Smooth muscle cell of the brain vasculature (primary cell): ENCODE measurements at places on chromosomes 3 and 15.

GRCh38 chr3:196081002-196081833 is 672 bp downstream of the TFRC start:
- no peak for DNase-seq

DNA sequence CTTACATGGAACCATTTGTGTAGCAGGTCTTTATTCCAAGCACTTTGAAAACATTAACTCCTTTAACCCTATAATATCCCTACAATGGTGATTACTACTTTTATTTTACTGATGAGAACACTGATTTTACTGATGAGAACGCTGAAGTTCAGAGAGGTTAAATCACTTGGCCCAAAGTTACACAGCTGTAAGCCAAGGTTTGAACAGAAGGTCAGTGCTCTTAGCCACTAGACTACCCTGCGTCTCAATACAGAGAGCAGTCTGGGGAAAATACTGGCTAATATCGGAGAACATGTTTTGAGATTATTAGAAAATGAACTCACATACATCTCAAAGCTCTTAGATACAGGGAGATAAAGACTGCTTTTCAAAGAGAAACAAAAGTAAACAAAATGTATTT is 827.2 kb downstream of the FHIT start:
- no peak for DNase-seq

GRCh38 chr3:17473761-17474160 is 268.7 kb downstream of the TBC1D5 start:
- DNase-seq: no peak

DNA sequence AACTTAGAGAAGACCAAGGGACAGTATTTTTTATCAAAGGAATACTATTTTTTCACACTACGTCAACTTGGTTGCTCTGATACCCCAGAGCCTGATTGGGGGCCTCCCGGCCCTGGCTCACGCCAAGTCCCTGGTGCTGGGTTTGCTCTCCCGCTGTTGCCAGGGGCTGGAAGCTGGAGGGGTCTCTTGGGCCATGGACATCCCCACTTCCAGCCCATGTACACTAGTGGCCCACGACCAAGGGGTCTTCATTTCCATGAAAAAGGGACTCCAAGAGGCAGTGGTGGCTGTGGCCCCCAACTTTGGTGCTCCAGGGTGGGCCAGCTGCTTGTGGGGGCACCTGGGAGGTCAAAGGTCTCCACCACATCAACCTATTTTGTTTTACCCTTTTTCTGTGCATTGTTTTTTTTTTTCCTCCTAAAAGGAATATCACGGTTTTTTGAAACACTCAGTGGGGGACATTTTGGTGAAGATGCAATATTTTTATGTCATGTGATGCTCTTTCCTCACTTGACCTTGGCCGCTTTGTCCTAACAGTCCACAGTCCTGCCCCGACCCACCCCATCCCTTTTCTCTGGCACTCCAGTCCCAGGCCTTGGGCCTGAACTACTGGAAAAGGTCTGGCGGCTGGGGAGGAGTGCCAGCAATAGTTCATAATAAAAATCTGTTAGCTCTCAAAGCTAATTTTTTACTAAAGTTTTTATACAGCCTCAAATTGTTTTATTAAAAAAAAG is 20.3 kb upstream of the BSN start:
- DNase-seq: no peak

DNA sequence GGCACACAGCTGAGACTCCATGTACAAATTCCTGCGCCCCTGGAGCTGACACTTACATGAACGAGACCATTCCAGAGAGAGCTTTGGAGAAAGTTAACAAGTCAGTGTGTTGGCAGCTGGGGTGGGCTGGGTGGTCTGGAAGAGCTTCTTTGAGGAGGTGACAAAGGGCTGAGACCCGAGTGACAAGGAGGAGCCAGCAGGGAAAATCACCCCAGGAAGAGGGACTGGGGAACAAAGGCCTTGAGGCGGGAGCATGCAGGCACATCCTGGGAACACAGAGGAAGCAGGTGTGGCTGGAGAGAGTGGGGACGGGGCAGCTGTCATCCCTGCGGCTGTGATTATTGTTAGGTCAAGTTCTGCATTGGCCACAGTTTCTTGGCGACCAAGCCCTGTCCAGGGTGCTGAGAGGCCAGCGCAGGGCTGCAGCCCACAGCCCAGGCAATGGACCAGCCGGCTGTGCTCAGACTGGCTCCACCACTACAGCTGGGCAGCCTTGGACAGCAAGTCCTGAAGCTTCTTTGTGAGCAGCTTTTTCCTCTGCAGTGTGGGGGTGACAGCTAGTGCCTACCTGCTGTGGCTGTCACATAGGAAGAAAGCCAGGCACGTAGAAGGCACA is 34.2 kb upstream of the PRR23E start:
- DNase-seq: no peak

- DNase-seq: no peak
Measured at GRCh38 chr3:42092006-42092405, 849 bp downstream of the TRAK1 start.

- no peak for DNase-seq
Measured at GRCh38 chr3:85074003-85074402, 115.2 kb downstream of the CADM2 start.

- no peak for DNase-seq
Measured at GRCh38 chr15:74585191-74585590, 30.4 kb upstream of the CLK3 start.

GRCh38 chr3:54133196-54133595 is 10.8 kb downstream of the CACNA2D3 start:
- DNase-seq: no peak

DNA sequence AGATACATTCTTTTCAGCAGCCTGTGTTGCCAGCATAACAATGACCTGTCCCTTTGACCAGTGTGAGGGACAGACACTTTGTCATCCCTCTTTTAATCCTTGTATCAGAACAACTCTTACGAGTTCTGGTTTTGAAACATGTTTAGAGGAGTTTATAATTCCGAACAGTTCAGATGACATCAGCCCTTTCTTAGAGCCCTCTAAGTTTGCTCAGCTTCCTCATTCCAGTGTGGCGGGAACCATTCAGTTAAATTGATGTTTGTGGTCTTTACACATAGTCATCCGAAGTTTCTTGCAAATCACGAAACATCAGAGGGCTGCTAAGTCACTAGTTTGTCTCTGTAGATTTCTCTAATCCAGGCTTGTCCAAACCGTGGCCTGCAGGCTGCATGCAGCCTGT is 102.5 kb downstream of the AKAP13 start:
- DNase-seq: no peak

DNA sequence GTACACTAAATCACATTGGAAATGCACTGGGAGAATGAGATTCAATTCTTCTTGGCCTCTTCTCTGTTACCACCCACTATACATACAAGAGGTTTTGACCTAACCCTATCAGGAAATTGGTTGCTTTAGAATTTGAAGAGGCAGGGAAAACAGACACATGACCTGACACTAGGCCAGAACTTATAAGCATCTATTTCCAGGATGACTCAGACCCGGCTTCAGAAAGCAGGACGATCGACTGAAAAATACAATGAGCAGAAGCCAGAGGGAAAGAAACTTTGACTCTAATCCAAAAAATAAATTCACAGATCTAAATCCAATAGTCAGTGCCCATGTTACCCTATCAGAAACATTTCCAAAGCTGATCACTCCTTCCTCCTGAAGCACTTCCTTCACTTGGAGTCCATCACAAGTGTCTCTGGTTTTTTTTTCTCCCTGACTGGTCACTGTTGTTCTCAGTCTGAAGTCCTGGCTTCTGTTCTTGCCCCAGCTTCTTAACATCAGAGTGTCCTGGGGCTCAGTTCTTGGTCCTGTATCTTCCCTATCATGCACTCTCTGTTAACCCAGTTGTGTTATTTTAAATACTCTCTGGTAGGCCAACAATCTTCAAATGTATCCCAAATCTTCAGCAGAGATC is 133.6 kb downstream of the P2RY1 start:
- DNase-seq: no peak

GRCh38 chr3:36900474-36901443 is 44.1 kb downstream of the TRANK1 start:
- no peak for DNase-seq

GRCh38 chr3:129439226-129439816 is 427 bp downstream of the MBD4 start:
- no peak for DNase-seq

GRCh38 chr3:141307351-141308059 is 60.8 kb upstream of the ZBTB38 start:
- DNase-seq: no peak

DNA sequence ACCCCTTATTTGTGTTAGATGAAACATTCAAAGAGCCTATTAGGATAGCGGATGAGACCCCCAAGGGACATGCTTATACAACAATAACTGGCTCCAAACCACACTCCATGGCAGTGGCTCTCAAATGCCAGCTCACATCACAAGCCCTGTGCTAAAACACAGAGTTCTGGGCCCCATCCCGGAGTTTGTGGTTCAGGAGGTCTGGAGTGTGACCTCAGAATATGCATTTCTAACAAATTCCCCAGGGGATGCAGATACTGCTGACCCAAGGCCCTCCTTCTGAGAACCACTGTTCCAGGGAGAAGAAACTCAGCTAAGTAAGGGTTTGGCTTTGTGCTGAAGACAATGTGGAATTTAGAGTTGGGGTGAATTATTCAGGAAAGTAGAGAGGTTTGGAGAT is 3.6 kb downstream of the CCRL2 start:
- no peak for DNase-seq

DNA sequence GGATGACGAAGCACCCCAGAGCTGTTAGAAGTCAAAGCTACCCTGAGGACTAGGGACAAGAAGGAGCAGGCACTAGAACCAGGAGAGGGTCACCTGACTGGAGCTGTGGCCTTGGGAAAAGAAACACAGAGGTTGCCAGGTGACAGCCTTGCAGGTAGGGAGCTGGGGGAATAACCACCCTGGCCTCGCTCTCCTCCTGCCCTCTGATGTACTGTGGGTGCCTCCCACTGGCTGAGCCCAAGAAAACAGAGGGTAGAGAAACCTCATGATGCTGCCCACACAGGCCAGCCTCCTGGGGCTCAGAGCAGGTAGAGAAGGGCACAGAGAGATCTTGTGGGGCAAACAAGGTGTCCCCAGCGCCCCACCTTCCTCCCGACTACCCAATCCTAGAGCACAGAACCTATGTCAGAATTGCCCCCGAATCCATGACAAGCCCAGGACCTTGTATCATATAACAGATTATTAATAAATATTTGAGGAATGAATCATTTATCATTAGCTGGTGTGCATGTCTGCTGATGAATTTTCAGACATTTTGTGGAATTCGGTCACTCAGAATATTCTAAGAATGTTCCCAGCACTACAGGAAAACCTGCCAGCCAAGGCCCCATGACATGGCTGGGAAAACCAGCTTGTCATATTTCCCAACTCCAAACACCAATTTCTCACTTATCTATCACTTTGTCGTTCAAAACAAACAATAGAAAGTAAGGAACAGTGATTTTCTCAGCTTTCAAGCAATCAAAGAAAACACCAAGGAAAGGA is 59.8 kb upstream of the MEX3B start:
- DNase-seq: no peak
